ENCODE measurements at places on chromosomes 4 and X.

GRCh38 chr4:39068907-39069306, 6.9 kb downstream of the KLHL5 start:
- no peak for DNase-seq

DNA sequence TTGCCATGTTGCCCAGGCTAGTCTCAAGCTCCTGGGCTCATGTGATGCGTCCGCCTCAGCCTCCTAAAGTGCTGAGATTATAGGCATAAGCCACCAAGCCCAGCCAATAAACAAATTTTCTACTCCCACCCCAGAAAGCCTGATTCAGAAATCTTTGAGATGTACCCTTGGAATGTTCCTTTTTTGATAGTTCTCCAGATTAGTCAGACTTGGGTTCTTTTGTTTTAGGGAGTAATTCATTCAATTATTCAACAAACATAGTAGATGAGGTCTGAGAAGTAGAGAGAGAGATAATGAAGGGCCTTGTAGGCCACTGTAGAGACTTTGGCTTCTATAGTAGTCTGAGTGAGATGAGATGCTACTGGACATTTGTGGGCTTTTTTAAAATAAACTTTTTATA, 27.8 kb downstream of the RP2 start:
- DNase-seq: no peak

DNA sequence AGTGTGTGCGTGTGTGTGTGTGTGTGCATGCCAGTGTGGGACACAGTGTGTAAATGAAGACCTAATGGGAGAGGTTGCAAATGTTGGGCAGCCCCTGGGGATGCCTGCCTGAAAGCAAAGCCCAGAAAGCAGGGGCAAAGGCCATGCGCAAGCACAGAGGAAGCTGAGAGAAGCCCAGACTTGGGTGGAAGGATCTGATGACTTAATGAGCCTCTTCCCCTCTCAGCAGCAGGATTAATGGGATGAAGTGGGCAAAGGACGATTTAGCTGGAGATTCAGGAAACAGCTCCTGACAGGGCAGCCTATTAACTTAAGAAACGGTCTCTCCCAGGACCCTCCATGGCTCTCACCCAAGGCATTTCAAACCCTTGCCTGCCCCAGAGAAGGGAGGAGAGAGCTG, 107.3 kb downstream of the EFNB1 start:
- no peak for DNase-seq

GRCh38 chr4:1575418-1576303, 108.5 kb downstream of the FAM53A start:
- no peak for DNase-seq

DNA sequence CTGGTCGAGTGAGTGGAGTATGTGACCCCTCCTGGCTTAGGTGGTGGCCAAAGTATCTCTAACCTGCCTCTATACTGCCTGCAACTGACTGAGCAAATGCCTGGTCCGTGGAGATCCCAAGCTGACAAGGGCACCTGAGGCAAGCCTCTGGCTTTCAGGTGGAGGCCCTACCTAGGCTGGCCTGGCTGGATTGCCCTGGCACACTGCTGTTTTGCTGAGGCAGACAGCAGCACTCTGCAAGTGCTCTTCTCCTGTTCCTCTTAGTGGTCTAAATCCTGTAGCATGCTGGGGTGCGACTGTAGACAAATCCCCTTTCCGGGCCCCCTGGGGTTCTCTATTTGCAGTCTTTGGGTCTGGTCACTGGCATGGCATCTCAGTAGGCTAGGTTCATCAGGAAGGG, 44.8 kb downstream of the PNMA5 start:
- DNase-seq: no peak

GRCh38 chrX:13469963-13470684, 99.3 kb upstream of the EGFL6 start:
- DNase-seq: peak; percentile 74

GRCh38 chrX:70613295-70613694, 168.7 kb downstream of the DLG3 start:
- DNase-seq: no peak

DNA sequence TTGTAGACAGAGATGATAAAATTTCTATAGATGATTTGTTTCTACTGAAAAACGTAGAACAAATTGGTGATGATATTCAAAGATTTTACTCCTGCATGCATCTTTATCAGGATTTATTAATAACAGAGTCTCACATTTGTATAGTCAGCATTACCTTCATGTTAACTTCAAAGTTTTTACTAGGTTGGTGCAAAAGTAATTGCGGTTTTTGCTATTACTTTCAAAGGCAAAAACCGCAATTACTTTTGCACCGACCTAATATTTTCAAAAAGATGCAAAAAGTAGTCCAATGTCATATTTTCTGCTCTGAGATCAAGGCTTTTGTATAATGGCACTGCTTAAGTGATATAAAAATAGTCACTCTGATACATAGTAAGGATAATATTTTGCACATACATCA, 536.4 kb upstream of the ADGRL3 start:
- no peak for DNase-seq

DNA sequence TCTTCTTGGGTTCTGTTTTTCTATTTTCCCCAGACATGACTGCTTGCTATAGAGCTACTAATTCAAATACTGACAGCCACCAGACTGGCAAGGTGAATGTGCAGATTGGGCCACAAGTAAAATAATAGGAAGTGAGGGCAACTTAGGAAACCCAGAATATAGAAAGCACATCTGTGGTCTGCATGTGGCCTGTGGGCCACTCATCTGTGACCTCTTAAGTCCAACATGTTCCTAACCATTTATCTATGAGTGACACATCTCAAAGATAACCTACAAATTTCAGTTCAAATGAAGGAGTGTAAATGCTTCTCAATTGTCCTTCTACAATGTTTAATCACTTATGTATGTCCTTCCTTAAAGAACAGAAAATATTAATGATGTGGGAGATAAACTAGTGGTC, 128.9 kb downstream of the REELD1 start:
- no peak for DNase-seq

DNA sequence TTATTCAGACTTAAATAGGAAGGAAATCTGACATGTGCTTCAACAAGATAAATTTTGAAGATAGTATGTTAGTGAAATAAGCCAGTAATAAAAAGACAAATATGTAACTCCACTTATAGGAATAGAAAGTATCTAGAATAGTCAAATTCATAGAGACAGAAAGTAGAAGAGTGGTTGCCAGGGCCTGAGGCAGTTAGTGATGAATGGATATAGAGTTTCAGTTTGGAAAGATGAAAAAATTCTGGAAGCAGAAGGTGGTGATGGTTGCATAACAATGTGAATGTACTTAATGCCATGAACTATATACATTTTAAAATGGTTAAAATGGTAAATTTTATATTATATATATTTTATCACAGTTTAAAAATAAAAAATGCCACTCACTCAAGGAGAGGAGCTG, 54.3 kb downstream of the HAND2 start:
- no peak for DNase-seq

- DNase-seq: peak; percentile 41
These were observed 44.0 kb upstream of the GATB start for GRCh38 chr4:151804821-151805220.

DNA sequence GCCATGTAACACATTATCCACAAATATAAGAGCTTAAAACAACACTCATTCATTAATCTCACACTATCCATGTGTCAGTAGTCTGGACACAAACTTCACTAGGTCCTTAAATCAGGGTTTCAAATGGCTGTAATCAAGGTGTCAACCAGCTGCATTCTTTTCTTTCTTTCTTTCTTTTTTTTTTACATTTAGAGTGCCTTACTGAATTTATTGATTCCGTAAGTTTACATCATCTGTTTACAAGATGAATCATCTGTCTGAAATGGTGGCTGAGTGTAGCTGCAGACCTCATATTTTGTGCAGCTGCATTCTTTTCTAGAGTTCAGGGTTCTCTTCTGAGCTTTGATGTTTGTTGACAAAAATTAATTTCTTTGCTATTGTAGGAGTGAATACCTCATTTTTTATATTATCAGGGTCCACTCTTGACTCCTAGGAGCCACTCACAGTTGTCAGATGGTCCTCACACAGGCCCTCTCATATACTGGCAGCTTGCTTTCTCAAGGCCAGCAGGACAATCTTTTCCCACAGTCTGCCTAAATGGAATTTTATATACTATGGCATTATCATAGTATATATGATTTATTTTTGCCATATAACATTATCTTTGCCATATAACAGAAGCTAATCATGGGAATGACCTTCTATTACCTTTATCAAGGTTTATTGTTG, 37.8 kb downstream of the SPOCK3 start:
- DNase-seq: peak; percentile 13

DNA sequence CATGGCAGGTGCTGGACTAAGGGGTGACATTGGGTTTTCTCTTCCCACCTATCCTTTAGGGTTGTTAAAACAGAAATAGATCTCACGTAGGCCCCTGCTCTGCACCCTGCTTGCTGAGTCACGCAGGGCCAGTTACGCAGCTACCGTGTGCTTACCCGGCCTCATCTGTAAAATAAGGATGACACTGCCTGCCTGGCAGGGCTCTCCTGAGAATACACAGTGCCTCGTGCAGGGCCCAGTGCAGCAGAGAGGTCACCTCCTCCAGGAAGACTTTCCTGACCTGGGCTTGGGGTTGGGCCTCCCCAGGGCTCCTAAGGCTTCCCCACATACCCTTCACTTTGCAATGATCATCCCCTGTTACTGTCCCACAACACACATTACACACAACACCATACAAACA, 33.6 kb upstream of the JAKMIP1 start:
- DNase-seq: no peak

GRCh38 chr4:52091801-52092200, 40.7 kb downstream of the SPATA18 start:
- DNase-seq: peak; percentile 48

- peak; percentile 38 for DNase-seq
These were observed 264.6 kb downstream of the SPRY1 start for GRCh38 chr4:123661080-123661737.

DNA sequence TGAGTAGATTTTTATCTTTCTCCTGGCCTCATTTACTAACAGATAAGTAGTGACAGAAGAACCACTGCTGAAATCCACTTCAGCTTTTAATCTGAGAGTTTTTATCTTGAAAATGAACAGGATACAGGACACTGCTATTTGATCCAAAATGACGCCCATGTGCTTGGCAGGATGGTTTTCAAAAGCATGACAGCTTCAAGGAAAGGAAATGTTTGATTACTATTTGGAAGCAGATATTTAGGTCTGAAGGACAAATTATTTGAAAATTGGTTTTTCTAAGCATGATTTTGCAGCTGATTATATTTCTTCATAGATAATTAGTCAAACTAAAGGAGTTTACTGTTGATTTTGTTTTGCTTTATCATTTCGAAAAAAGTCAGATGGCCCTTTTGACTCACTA, 11.1 kb downstream of the PACRGL start:
- no peak for DNase-seq

DNA sequence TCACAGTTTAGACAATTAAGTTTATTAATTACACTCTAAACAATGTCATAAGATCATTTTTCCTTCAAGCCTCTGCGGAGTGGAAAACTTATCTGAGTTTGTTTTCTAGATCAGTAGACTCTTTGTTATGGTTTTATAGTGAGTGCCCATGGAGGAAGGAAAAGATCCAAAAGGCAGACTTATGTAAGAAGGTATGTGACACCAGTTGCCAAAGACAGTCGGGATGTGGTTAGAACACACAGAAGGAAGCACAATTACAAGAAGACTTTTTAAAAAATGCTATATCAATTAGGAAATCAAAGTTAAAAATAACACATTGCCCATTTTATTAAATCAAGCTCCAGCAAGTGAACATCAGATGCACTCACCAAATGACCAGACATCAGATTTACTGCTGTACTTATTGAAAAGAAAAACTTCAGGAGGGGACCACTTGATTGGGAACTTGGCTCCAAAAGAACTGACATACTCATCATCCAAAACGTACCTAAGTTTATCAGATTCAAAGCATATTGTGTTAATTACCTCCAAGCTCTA, 57.1 kb downstream of the NIPAL1 start:
- DNase-seq: no peak

GRCh38 chr4:25129917-25130316, 30.3 kb downstream of the SEPSECS start:
- DNase-seq: peak; percentile 53

GRCh38 chr4:28004520-28004919, 1143.9 kb downstream of the STIM2 start:
- no peak for DNase-seq

GRCh38 chrX:9927698-9928482, 39.3 kb upstream of the CLDN34 start:
- DNase-seq: no peak

- DNase-seq: no peak
These were observed 568.6 kb downstream of the RPA4 start for GRCh38 chrX:97452283-97452682.
